ENCODE measurements at places on chromosomes 1 and 21.

- no peaks in the 10 kb centered on the region for H3K36me3 ChIP-seq
- no peak for DNase-seq
- H3K4me3 ChIP-seq: no peak overlapping the region
Observed at GRCh38 chr1:106688446-106688845, 368.0 kb upstream of the PRMT6 start.

DNA sequence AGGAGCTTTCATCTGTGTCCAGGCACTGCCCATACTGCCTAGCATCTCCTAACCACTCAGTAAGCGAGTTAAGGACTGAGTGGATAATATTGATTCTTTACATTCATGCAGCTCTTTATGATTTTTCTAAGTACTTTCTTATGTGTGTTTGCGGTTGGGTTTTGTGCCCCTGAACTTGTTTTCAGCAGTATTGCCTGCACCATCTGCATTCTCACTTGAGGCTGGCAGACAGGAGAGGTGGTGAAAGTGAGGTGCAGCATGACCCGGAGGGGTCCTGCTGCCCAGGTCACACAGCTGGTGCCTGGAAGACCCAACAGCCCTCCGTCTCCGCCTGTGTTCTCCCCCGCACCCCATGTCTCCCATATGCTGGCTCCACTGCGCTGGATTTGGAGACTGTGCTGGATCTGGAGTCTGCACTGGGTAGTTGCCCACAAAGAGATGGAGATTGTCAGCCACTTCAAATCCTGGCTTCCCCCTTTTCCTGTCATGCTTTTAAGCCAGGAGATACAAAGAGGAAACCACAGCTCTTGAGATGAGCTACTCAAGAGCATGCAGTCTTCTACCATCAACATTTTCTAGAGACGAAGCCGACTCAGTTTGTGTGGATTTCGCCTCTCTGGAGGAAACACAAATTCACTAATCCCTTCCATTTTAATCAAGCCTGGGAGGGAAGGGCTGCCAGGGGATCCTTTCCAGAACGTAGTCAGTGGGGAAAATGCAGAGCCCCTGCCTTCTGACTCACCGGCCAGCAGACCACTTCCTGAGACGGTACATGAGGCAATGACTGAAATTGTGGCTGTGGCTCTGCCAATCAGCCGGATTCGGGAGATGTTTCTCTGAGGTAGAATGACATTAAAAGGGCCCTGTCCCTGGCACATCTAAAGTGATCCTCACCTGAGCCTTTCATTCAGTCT is 71.7 kb upstream of the ANGPTL1 start:
- H3K4me3 ChIP-seq: no peak overlapping the region
- H3K36me3 ChIP-seq: no peaks in the 10 kb centered on the region
- peaks cover 8% of the 10 kb centered on the region for H3K27me3 ChIP-seq
- DNase-seq: peak; percentile 24
- peaks cover 13% of the 10 kb centered on the region for H3K4me1 ChIP-seq

DNA sequence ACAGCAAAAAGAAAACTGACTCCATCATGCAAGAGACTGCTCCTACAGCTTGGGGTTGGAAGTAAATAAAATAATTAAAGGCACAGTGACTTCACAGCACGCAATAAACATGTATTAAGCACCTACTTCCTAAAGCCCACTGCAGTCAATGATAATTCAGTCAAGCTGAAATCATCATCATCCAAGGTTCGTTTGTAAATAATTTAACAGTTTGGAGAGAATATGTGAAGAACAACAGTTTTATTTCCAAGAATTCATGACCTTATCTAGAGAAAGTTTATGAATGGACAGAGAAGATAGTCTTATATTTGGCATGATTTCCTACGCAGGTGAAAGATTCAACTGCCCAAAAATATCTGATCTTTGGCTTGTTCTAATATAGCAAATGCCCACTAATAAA is 86.8 kb downstream of the SMYD3 start:
- no peak overlapping the region for H3K27ac ChIP-seq
- peaks cover 14% of the 10 kb centered on the region for H3K4me1 ChIP-seq
- H3K27me3 ChIP-seq: no peaks in the 10 kb centered on the region
- H3K36me3 ChIP-seq: peaks cover 8% of the 10 kb centered on the region
- DNase-seq: no peak

GRCh38 chr21:15063814-15064575 is 805 bp downstream of the NRIP1 start:
- DNase-seq: peak; percentile 28
- peak overlapping the region; percentile 61 for H3K27ac ChIP-seq
- peaks cover 55% of the 10 kb centered on the region for H3K4me1 ChIP-seq
- peaks cover 3% of the 10 kb centered on the region for H3K36me3 ChIP-seq

GRCh38 chr1:14648391-14648790 is 49.9 kb downstream of the KAZN start:
- no peak overlapping the region for H3K27ac ChIP-seq
- no peaks in the 10 kb centered on the region for H3K27me3 ChIP-seq
- no peak overlapping the region for H3K4me3 ChIP-seq

DNA sequence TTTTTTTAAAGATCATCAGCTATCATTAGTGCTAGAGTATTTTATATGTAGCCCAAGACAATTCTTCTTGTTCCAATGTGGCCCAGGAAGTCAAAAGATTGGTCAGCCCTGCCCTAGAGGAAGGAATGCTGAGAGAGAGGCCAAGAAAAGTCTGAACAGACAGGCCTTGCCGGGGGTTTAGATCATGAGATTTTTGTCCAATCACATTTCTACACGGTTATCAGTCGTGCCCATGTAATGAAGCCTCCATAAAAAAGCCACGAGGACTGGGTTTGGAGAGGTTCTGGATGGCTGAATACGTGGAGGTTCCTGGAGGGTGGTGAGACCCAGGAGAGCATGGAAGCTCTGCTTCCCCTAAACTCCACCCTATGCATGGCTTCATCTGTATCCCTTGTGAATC is 24.3 kb upstream of the ENO1 start:
- H3K27me3 ChIP-seq: no peaks in the 10 kb centered on the region
- H3K27ac ChIP-seq: peak overlapping the region; percentile 87
- no peak overlapping the region for H3K4me3 ChIP-seq

GRCh38 chr1:168163670-168164069 is 15.1 kb upstream of the TIPRL start:
- peaks cover 19% of the 10 kb centered on the region for H3K27me3 ChIP-seq
- H3K27ac ChIP-seq: no peak overlapping the region
- H3K36me3 ChIP-seq: peaks cover 9% of the 10 kb centered on the region
- H3K4me1 ChIP-seq: no peaks in the 10 kb centered on the region

DNA sequence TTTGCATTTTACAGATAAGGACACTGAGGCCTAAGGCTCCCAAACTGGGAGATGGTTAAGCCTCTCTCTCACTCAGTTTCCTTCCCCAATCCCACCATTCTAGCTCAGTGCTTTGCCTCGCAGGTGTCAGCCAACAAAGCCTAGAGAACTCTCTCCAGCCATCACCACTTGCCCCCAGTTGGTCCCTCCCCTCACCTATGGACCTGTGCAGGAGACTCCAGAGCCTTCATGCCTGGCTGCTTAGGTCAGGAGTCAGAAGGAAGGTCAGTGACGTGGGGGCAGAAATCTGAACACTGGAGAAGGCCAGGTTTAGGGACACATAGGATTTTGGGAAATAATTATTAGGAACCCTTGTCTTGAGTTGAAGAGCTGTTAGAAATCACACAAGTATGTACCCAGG is 295.3 kb downstream of the PTPRU start:
- H3K4me1 ChIP-seq: no peaks in the 10 kb centered on the region
- no peaks in the 10 kb centered on the region for H3K36me3 ChIP-seq
- H3K27ac ChIP-seq: no peak overlapping the region
